ENCODE measurements at places on chromosomes 2 and 18.

- H3K4me1 ChIP-seq = peaks cover 48% of the 10 kb centered on the region
- DNase-seq = no peak
Observed at GRCh38 chr2:12819103-12819475, 102.4 kb downstream of the TRIB2 start.

- H3K4me3 ChIP-seq = no peak overlapping the region
- H3K27ac ChIP-seq = no peak overlapping the region
- no peaks in the 10 kb centered on the region for H3K27me3 ChIP-seq
Observed at GRCh38 chr2:96271995-96272394, 6.0 kb downstream of the CIAO1 start.

DNA sequence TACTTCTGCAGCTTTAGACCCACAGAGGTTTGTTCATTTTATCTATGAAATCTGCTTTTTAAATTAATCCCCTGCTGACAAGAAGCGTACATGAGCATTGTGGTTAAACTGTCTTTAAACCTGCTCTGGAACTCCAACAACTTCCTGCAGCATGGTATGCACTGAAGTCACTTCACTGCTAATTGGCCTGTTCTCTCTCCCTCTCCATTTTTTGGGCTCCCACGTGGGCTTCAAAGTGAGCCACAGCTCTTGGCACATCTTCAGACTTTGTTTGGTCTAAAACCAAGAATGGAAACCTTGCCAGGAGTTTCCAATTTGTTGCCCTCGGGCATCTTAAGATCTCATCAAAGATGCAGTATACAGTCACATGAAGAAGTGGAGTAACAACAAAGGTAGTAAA, 311.4 kb downstream of the LRRTM1 start:
- H3K27ac ChIP-seq = no peak overlapping the region
- no peaks in the 10 kb centered on the region for H3K36me3 ChIP-seq
- H3K27me3 ChIP-seq = no peaks in the 10 kb centered on the region
- no peak for DNase-seq

DNA sequence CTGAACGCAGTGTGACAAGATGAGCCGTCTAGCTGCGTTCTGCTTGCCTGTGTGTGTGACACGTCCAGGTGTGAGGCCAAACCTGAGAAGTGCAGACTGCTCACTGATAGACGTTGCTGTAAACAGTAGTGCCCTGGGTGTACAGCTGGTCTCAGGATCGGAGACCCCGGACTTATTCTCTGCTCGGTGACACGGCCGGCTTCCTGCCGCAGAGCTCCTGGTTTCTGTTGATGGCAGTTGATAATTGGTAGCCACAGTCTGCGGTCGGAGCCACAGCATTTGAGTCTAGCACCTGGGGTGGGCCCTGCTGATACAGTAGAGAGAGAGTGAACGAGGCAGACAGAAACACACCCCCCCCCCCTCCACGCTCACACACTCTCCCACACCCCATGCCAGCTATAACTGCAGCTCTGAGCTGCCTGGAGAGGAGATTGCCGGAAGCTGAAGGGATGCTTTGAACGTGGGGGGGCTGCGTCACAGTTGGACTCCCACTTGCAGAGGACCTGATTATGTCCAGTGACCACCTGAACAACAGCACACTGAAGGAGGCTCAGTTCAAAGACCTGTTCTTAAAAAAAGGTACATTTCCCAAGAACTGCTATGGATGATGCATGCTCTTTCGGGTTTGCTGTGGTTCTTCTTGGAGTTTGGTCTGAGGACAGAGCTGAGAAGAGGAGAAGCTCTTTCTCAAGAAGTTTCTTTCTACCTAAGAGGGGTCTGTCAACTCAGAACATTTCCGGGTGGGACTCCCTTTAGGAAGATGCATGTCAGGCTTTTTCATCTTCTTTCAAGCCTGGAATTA, 114.0 kb downstream of the FAM210A start:
- no peaks in the 10 kb centered on the region for H3K27me3 ChIP-seq
- peak overlapping the region; percentile 87 for H3K27ac ChIP-seq
- peaks cover 13% of the 10 kb centered on the region for H3K36me3 ChIP-seq
- peak; percentile 83 for DNase-seq

DNA sequence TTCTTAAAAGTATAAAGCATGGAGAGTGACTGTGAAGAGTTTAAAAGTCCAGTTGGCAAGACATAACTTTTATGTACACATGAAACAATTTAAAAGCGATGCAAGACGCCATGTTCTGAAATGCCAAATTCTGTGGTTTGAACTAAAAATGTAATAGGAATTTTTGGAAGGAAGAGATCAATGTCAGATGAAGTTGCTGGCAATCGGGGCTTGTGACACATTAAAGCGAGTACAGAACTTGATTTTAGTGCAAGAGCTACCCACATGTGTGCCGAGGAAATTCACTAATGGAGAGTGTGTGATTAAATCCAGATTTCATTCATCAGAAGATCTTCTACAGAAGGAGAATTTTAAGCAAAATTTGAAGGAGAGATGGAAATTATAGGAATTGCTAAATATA, 220.2 kb upstream of the CCDC68 start:
- H3K4me1 ChIP-seq = no peaks in the 10 kb centered on the region
- DNase-seq = no peak
- no peak overlapping the region for H3K4me3 ChIP-seq

- no peaks in the 10 kb centered on the region for H3K36me3 ChIP-seq
- H3K27me3 ChIP-seq = no peaks in the 10 kb centered on the region
- DNase-seq = no peak
- no peak overlapping the region for H3K4me3 ChIP-seq
- H3K4me1 ChIP-seq = no peaks in the 10 kb centered on the region
- H3K27ac ChIP-seq = no peak overlapping the region
Observed at GRCh38 chr2:193810533-193810932, 1615.8 kb upstream of the TMEFF2 start.

DNA sequence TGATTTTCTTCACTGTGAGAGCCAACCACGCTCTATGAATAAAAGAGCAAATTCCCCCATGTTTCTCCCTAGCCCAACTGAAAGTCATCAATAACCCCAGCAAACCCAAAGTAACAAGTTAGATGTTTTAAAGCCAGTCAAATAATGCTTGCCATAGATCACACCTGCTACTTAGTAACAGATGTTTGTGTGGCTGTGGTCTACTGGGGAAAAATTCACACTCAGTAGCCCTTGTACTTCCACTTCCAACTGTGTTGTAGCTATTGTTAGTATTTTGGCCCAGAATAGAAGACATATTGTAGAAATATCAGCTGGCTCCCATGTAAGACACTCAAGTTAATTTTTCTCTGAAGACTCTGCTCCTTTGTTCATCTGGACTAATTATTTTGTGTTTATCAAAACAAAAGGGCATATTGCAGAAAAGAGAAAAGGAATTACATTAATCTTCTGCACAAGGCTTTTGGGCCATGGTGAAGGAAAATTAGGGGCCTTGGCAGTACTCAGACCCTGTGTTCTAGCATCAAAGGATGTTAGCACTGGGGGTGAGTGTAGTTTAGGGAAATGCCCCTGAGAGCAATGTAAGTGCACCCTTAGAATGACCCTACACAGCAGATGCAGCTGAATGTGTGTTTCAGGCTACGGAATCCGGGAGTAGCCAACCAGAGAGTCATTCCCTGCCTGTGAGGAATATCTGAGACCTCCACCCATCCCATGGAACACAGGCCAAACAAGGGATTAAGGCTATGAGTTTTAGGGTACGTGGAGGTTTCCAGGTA, 521.9 kb downstream of the EPHA4 start:
- no peaks in the 10 kb centered on the region for H3K4me1 ChIP-seq
- peaks cover 4% of the 10 kb centered on the region for H3K27me3 ChIP-seq
- H3K4me3 ChIP-seq = no peak overlapping the region
- H3K36me3 ChIP-seq = no peaks in the 10 kb centered on the region
- DNase-seq = no peak

GRCh38 chr2:110946902-110947301, 173.8 kb upstream of the BCL2L11 start:
- no peaks in the 10 kb centered on the region for H3K4me1 ChIP-seq
- peaks cover 4% of the 10 kb centered on the region for H3K27me3 ChIP-seq
- no peak overlapping the region for H3K27ac ChIP-seq
- DNase-seq = no peak

DNA sequence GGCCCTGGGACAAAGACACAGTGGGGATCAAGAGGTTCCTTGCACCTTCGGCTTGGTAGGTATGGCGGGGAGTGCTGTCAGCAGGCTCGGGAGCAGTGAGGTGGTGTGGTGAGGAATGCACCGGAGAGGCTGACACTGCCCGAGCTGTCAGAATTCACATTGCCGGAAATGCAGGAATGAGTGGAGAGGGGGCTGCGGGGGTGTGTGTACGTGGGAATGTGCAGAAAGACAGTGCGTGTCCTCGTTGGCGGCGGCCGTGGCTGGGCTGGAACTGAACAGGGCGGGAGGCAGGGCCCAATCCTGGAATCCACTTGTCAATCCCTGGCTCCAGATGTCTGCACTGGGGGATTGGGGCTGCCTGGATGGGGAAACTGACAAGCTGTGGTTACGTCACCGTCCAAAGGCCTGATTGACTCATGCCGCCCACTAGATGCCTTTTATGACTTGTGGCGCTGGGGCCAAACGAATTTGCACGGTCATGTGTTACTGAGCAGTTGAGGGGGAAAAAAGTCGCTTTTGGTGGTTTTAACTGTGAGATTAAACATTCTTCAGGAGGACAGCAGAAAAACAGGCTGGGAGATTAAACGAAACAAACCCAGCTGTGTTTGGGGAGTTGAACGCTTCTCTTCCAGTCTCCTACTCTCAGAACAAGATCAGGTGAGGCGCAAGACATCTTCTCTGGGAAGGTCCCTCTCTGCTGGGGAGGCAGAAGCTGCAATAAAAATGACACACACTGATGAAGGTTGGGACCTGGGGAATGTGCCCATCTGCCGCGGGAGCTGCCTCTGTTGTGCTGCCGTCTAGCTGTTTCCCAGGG, 189.4 kb upstream of the GLI2 start:
- peaks cover 3% of the 10 kb centered on the region for H3K27me3 ChIP-seq
- H3K27ac ChIP-seq = no peak overlapping the region
- H3K4me3 ChIP-seq = no peak overlapping the region
- no peaks in the 10 kb centered on the region for H3K36me3 ChIP-seq
- DNase-seq = peak; percentile 18

DNA sequence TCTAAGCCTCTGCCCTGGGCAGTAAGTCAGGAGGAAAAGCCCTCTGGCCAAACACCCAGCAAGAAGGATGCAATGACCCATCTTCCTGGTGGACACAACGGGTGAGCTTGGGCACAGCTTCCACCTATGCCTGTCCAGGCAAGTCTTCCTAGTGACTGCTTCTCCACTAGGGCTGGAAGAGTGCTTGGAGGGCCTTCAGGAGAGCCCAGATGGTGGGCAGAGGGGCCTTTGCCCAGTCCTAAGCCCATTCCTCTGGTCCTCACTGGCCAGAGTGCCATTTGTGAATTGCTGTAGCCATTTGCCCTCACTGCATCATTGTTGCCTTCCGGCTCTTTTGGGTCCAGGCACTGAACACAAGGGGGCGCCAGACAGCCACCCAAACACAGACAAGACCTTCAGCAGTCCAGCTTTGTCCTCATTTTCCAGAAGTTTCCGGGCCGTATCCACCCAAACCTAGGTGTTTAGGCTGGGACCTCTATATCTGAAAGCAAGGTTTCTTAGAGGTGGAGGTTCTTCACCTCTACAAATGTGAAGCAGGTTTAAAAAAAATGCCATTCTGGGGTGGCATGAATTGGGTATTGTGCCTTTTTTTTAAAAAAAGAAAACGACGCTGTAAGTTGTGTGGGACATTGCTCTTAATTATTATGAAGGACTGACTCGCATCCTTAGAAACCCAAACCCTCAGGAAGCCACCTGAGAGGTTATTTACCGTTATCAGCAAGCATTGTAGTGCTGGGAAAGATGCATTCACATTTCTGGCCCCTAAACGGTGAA, 29.5 kb downstream of the PAX8 start:
- no peak overlapping the region for H3K4me3 ChIP-seq
- H3K36me3 ChIP-seq = no peaks in the 10 kb centered on the region
- H3K4me1 ChIP-seq = peaks cover 44% of the 10 kb centered on the region

GRCh38 chr18:63102941-63103744, 216.4 kb downstream of the BCL2 start:
- H3K27ac ChIP-seq = peak overlapping the region; percentile 59
- no peak overlapping the region for H3K4me3 ChIP-seq
- no peaks in the 10 kb centered on the region for H3K36me3 ChIP-seq
- DNase-seq = no peak
- peaks cover 6% of the 10 kb centered on the region for H3K27me3 ChIP-seq

- peaks cover 4% of the 10 kb centered on the region for H3K4me1 ChIP-seq
- H3K27ac ChIP-seq = no peak overlapping the region
- no peak for DNase-seq
- H3K4me3 ChIP-seq = no peak overlapping the region
Observed at GRCh38 chr18:44590956-44591670, 89.6 kb upstream of the SETBP1 start.
